Activated naive CD4-positive, alpha-beta T cell treated with anti-CD3 and anti-CD28 coated beads, Interleukin-2, amount 10 ng/mL, durations not matched to agents 7 days and 5 days (primary cell): ENCODE measurements at places on chromosomes 13 and 19.

- no peaks in the 10 kb centered on the region for H3K27me3 ChIP-seq
- DNase-seq: peak; percentile 38
- H3K36me3 ChIP-seq: peaks cover 51% of the 10 kb centered on the region
- peak overlapping the region; percentile 16 for H3K27ac ChIP-seq
Observed at GRCh38 chr19:7366701-7367420, 18.1 kb downstream of the ARHGEF18 start.

- H3K4me3 ChIP-seq: no peak overlapping the region
- no peaks in the 10 kb centered on the region for H3K27me3 ChIP-seq
- peaks cover 14% of the 10 kb centered on the region for H3K36me3 ChIP-seq
- no peak overlapping the region for H3K27ac ChIP-seq
Observed at GRCh38 chr19:35942235-35942634, 6.1 kb downstream of the LRFN3 start.

DNA sequence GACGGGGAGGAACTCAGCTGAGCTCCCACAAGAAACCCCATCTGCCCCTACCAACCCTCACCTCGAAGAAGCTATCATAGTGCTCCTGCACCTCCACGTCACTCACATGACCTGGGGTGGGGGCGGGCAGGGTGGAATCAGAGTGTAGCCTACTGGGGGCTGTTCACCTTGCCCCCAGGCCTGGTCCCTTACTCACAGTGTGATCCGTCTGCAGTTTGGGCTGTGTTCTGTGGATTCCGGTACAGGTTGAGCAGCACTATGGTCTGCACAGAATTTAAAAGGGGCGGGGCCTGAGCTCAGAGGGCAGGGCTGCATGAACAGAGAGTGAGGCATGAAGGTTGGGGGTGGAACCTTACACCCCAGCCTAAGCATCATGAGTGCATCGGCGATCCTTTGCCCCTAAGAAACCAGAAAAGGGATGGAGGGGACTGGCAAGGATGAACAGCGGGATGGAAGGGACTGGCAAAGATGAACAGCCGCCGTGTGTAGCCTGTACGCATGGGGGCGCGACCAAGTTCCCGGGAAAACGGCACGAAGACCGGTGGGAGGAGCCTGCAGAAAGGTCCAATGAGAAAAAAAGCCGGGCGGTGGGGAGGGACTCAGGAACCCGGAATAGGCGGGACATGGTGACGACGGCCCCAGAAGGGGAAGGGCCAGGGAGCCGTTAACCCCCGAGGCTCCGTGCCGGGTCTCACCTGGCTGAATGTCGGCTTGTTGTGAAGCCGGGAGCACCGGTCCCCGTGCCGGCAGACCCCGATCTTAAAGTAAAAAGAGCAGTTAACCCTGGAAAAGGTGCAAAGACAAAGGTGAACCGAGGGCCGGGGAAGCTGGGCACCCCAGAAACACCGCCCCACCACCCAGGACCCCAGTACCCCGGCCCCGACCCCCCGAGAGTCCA lies 539 bp downstream of the U2AF1L4 start:
- peaks cover 68% of the 10 kb centered on the region for H3K4me1 ChIP-seq
- H3K4me3 ChIP-seq: peak overlapping the region; percentile 100
- H3K27ac ChIP-seq: peak overlapping the region; percentile 99

DNA sequence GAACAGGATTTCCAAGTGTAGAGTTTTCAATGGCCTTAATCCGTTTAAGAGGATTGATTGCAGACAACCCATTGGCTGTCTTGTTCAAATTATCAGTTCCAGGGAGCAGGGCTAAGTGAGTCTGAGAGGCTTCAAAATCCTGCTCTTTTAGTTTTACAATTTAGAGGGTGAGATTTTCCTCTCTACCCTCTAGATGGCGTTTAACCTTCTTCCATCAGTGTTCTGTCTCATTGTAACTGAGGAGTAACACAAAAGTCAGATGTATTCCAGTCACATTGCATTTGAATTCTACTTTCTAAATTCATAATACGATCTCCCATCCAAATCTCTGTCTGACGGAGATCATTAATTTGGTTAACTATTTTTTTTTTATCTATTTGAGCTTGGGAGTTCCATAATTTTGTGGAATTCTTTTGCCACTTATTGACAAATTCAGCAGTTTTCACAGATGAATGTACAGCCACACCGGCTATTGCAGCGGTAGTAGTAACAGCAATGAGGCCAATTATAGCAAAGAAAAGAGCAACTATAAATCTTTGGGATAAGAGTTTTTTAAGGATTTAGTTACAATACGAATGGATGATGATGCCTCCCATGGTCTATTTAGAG lies 7.8 kb upstream of the C19orf84 start:
- H3K4me3 ChIP-seq: no peak overlapping the region
- peaks cover 35% of the 10 kb centered on the region for H3K4me1 ChIP-seq
- H3K27ac ChIP-seq: no peak overlapping the region
- peaks cover 19% of the 10 kb centered on the region for H3K36me3 ChIP-seq
- no peaks in the 10 kb centered on the region for H3K27me3 ChIP-seq

DNA sequence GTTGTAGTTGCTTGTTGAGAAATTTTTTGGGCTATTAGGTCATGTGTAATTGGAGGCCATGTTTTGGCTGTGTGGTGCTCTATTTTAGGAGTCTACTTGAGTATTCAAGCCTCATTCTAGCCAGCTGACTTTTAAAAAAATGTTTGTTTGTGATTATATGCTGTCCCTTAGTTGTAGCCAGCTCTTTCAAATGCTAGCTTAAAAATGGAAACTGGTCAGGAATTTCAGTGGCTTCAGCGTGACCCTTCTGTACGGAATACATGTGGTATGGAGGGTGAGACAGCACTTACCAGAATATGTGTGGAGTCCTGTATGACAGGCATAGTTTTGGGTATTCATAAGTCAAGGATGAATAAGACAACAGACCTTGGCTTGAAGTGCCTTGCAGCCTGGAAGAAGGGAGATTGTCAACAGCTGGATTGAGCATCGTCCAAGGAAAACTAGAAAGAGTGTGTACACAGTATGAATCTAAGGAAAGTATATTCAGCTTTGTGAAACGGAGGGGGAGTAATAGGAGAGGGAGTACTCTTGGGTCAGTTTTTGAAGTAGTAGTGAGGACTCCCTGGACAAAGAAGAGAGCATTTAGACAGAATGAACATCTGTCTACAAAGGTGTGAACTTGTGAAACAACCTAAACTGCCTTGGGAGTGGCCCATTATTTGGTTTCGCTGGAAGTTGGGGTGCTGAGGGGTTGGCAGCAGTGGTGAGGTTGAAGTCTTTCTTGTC lies 20.0 kb upstream of the WTIP start:
- no peak overlapping the region for H3K4me3 ChIP-seq
- DNase-seq: no peak
- H3K27me3 ChIP-seq: no peaks in the 10 kb centered on the region
- H3K27ac ChIP-seq: no peak overlapping the region

- no peaks in the 10 kb centered on the region for H3K27me3 ChIP-seq
- H3K4me3 ChIP-seq: no peak overlapping the region
- H3K27ac ChIP-seq: no peak overlapping the region
- H3K4me1 ChIP-seq: peaks cover 68% of the 10 kb centered on the region
Observed at GRCh38 chr13:25873242-25873612, 178.6 kb downstream of the SHISA2 start.

GRCh38 chr19:5154129-5154798 lies 185.4 kb downstream of the KDM4B start:
- no peaks in the 10 kb centered on the region for H3K27me3 ChIP-seq
- no peak overlapping the region for H3K4me3 ChIP-seq
- peak; percentile 56 for DNase-seq
- H3K4me1 ChIP-seq: no peaks in the 10 kb centered on the region

GRCh38 chr19:40414542-40415535 lies 1.7 kb upstream of the PRX start:
- H3K4me1 ChIP-seq: peaks cover 28% of the 10 kb centered on the region
- peaks cover 20% of the 10 kb centered on the region for H3K27me3 ChIP-seq
- DNase-seq: no peak
- H3K27ac ChIP-seq: no peak overlapping the region
- no peak overlapping the region for H3K4me3 ChIP-seq

GRCh38 chr13:105914291-105915036 lies 621.0 kb downstream of the EFNB2 start:
- no peak overlapping the region for H3K27ac ChIP-seq
- no peaks in the 10 kb centered on the region for H3K4me1 ChIP-seq
- H3K27me3 ChIP-seq: no peaks in the 10 kb centered on the region
- DNase-seq: no peak
- H3K4me3 ChIP-seq: no peak overlapping the region

DNA sequence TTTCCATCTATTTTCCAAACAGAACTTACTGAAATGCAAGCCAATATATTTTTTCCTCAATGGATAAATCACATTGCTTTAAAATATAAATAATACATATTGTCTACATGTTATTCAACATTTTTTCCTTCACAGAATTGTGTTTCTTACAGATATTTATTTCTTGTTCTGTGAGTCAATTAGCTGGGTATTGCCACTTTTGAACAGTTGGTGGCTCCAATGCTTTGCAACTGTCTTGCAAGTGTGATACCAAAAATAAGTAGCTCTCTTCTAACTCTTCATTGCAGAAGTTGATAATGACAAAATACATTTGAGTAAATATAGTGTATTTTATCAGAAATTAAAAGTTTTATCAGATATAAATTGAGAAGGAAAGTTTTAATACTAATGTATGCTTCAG lies 17.1 kb upstream of the GPC5 start:
- no peak for DNase-seq
- no peak overlapping the region for H3K4me3 ChIP-seq
- no peaks in the 10 kb centered on the region for H3K36me3 ChIP-seq
- no peaks in the 10 kb centered on the region for H3K4me1 ChIP-seq
- H3K27me3 ChIP-seq: peaks cover 6% of the 10 kb centered on the region
- no peak overlapping the region for H3K27ac ChIP-seq

GRCh38 chr13:74070065-74070464 lies 64.1 kb downstream of the KLF12 start:
- peaks cover 37% of the 10 kb centered on the region for H3K36me3 ChIP-seq
- no peaks in the 10 kb centered on the region for H3K27me3 ChIP-seq
- DNase-seq: peak; percentile 56
- H3K4me1 ChIP-seq: peaks cover 76% of the 10 kb centered on the region
- H3K4me3 ChIP-seq: peak overlapping the region; percentile 59

GRCh38 chr19:42467183-42467760 lies 24.5 kb upstream of the CXCL17 start:
- peaks cover 11% of the 10 kb centered on the region for H3K27me3 ChIP-seq
- no peaks in the 10 kb centered on the region for H3K36me3 ChIP-seq
- H3K4me1 ChIP-seq: peaks cover 29% of the 10 kb centered on the region
- H3K27ac ChIP-seq: no peak overlapping the region
- no peak overlapping the region for H3K4me3 ChIP-seq
- DNase-seq: no peak

- H3K4me1 ChIP-seq: peaks cover 3% of the 10 kb centered on the region
- no peak for DNase-seq
- H3K4me3 ChIP-seq: no peak overlapping the region
- H3K36me3 ChIP-seq: no peaks in the 10 kb centered on the region
- H3K27ac ChIP-seq: no peak overlapping the region
- H3K27me3 ChIP-seq: no peaks in the 10 kb centered on the region
Observed at GRCh38 chr19:11566164-11566563, 7.1 kb upstream of the ELOF1 start.

DNA sequence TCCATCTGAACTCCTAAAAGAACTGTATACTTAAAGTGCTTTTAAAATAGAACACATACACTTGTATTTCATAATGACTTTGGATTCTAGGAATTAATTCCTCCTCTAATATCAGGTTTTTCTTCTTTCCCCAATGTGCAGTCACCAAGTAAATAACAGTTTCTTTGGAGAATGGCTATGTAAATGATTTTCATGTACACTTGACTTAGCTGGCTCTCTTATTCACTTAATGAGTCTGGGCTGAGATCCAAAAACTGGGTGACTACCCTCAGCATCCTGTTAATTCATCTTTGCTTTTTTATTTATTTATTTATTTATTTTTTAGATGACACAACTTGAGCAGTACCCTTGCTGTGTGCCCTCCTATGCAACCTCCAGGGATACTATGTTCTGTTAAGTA lies 1003.7 kb downstream of the SLITRK1 start:
- no peak overlapping the region for H3K27ac ChIP-seq
- H3K4me3 ChIP-seq: no peak overlapping the region
- no peaks in the 10 kb centered on the region for H3K4me1 ChIP-seq
- H3K27me3 ChIP-seq: no peaks in the 10 kb centered on the region
- DNase-seq: no peak

DNA sequence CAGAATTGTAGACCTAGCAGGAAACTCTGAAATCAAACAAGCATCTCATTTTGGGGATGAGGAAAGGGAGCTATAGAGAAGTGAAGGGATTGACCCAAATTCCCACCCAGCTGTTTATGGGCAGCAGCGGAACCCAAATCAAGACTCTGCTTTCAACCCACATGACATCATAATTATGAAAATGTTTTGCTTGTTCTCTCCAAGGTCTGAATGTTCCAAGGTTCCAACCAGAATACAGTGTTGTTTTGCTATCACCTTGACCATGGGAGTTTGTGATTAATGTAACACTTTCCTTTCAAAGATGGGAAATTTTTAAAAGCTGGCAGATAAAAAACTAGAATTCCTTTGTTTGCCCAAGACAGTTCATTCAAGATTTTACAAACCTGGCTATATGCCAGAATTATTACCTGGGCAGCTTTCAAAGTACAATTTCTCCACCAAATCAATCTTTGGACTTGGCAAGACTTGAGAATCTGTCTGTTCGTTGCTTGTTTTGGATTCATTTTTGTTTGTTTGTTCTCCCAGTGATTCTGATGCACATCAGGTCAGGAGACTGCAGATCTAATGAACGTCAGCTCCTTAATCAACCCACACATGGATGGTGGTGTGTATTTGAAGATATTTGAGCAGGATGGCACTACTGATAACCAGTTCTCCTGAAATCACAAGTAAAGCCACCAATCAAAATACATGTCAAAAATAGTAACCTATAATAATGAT lies 322.7 kb downstream of the FOXO1 start:
- no peak overlapping the region for H3K4me3 ChIP-seq
- no peak overlapping the region for H3K27ac ChIP-seq
- no peaks in the 10 kb centered on the region for H3K4me1 ChIP-seq

GRCh38 chr13:84126671-84127171 lies 244.4 kb upstream of the SLITRK1 start:
- H3K27me3 ChIP-seq: no peaks in the 10 kb centered on the region
- H3K27ac ChIP-seq: no peak overlapping the region
- DNase-seq: no peak

GRCh38 chr19:2282062-2282861 lies at the start of gene PEAK3:
Gene PEAK3 (minus strand): TSS chr19:2282175. CDS start chr19:2280931, 1,244 bp downstream.
- peaks cover 17% of the 10 kb centered on the region for H3K4me1 ChIP-seq
- peak; percentile 70 for DNase-seq
- peaks cover 33% of the 10 kb centered on the region for H3K27me3 ChIP-seq
- peak within 1 kb of the TSS; percentile 49 for H3K27ac ChIP-seq
- H3K36me3 ChIP-seq: peaks cover 1% of the 10 kb centered on the region
